Hematopoietic multipotent progenitor cell treated with erythropoietin and hydrocortisone succinate and interleukin-3 and kit ligand, for 6 days (in vitro differentiated cells): ENCODE measurements at places on chromosomes 2 and 18.

- DNase-seq = no peak
Measured at GRCh38 chr2:106028192-106028591, 165.9 kb downstream of the UXS1 start.

- DNase-seq = peak; percentile 75
Measured at GRCh38 chr2:69625078-69625795, 18.3 kb downstream of the AAK1 start.

DNA sequence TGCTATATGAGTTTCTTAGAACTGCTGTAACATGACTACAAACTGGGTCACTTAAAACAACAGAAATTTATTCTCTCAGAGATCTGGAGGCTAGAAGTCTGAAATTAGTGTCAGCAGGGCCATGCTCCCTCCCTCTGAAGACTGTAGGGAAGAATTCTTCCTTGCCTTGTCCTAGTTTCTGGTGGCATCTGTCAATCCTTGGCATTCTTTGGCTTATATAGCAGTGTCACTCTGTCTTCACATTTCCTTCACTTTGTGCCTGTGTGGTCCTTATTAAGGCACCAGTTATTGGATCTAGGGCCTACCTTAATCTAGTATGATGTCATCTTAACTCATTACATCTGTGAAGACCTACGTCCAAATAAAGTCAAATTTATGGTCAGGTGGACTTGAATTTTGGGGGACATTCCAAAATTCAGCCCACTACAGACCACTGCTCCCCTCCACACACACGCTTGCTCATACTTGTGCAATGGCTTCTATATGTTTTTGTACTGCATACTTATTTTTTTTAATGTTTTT lies 7.6 kb downstream of the ZC3H15 start:
- DNase-seq = no peak

GRCh38 chr2:196499686-196500085 lies 139.8 kb upstream of the CCDC150 start:
- DNase-seq = no peak

DNA sequence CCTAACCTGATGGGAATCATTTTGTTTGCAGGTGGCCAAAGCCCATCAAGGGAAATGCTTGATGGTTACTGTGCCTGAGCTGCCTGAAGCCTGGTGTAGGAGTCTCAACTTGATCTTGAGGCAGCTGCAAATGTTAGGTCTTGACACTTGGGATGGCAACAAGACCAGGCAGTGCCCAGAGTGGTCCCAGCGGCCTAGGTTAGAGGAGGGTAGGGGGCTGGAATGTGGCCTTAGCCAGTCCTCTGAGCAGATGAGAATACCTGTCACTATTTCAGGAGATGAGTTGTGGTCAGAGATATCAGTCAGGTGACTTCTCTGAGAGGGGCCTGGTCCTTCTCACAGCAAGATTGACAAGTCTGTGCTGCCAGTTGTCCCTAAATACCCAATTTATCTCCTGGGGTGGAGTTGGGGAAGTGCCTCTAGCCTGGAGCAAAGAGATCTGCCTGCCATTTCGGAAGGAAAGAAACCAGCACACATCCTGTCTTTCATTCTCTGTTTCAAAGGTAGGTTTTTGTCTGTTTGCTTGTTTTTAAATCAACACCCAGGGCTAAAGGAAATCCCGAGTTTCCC lies 13.4 kb downstream of the SPTBN1 start:
- DNase-seq = no peak

GRCh38 chr2:102126660-102127059 lies 15.9 kb upstream of the IL1R1 start:
- no peak for DNase-seq

GRCh38 chr2:200039724-200040650 lies 84.6 kb downstream of the MAIP1 start:
- DNase-seq = no peak

DNA sequence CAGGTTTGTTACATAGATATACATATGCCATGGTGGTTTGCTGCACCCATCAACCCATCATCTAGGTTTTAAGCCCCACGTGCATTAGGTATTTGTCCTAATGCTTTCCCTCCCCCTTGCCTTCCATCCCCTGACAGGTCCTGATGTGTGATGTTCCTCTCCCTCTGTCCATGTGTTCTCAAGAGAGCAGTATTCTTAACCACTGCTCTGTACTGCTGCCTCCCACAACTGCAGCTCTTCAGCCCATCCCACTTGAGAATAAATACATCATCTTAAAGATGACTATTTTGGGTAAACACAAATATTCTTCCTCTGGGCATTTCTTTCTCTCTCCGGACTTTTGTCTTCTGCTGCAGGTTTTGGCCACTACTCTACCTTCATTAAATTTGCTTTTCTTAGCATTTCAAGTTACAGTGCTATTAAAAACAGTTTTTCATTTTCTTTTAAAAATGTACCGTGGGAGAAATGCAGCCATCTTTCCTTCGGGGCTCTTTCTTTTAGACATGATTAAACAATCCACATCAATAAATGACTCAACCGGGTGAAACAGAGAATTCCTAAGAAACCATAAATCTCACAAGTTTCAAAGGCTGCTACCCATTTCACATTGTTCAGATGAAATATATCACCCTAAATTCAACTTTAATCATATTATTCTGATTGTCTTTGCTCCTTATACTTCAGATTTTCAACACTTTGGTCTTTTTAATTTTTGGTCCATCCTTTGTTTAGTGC lies 323.4 kb downstream of the GALNT13 start:
- no peak for DNase-seq

DNA sequence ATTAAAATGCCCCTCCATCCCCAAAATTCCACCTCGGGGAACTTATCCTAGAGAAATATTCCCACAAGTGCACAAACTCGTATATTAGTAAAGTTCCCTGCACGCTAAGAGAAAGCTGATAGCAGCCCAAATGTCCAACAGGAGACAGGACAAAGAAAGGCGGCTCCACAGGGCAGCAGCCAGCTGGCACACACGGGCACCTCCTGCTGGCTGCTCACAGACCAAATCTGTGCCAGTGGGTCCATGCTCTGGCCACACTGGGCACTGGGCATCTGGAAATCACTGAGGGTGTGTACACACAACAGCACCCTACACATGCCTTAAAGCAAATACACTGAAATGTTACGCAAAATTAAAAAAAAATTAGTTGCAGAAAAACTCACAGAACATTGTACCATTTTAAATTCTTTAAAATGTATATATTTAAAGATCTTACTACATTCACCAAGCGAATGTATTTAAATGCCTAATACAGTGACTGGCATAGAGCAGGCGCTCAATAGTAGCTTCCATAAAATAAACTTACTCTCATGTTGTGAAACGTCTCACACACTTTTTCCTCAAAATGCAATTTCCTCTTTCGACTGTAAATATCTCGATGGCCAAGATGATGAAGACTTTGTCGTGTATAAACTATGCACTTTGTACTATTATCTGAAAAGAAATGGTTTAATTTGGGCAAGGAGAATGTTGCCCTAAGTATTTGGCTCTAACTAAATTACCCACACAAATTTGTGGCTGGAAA lies 19.4 kb downstream of the ZNF516 start:
- DNase-seq = peak; percentile 43

- no peak for DNase-seq
Measured at GRCh38 chr2:12479065-12479601, 237.6 kb upstream of the TRIB2 start.

GRCh38 chr18:2306606-2307005 lies 264.7 kb downstream of the METTL4 start:
- DNase-seq = no peak

DNA sequence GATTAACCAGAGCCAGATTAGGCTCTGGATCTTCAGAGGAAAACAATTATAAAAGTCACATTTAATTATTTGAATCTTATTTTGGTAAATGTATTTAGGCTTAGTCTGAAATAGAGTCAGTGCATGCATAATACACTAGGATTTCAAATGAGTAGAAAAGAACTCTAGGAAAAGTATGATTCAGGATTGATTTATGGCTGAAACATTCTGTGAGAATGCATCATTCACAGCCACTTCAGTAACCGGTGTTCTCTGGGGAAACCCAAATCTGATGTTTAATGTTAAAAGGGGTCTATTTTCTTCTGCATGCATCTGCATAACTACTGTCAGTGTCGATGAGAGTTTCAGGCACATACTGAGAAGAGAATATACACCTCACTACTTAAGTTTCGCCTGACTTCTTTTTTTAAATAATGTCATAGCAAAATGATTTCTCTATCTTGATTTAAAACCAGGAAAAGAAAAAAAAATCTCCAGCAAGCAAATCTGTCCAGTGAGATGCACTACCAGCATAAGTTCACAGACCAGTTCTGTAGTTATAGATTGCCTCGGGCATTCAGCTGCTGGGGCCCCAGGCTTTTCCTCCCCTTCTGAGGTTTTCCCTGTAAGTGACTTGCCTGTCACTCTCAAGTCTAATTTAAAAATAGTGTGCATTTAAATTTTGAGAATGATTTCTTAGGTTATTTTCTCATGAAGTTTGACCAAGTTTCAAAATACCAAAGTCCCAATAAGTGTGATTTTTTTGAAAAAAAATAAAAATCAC lies 501.5 kb downstream of the NR4A2 start:
- DNase-seq = no peak

GRCh38 chr2:18455236-18455862 lies 105.1 kb downstream of the RDH14 start:
- no peak for DNase-seq

GRCh38 chr2:181662287-181662686 lies 5.4 kb upstream of the CERKL start:
- DNase-seq = no peak

DNA sequence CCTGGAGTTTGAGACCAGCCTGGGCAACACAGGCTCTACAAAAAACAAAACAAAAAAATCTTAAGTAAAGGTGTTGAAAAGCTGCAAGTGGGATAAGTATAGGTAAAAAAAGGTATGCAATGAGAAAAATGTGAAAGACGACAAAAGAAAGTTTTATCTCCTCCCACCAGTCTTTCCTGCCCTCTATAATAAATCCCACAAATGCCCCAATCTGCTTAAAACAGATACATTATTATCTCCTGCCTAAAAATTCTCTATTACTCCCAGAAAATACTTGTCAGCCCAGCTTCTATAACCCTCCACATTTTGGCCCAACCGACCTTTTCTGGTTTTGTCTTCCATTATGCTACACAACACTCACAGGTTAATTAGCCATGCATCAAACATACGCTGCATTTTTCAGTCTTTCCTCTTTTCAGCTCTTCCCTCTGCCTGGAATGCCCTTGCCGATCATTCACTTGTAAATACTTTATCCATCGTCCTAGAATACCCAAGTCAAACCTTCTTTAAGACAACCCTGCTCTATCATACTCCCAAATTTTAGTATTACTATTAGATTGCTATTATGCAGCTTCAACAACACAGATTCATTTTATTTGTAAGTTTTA lies 10.8 kb downstream of the ASXL2 start:
- DNase-seq = peak; percentile 71

DNA sequence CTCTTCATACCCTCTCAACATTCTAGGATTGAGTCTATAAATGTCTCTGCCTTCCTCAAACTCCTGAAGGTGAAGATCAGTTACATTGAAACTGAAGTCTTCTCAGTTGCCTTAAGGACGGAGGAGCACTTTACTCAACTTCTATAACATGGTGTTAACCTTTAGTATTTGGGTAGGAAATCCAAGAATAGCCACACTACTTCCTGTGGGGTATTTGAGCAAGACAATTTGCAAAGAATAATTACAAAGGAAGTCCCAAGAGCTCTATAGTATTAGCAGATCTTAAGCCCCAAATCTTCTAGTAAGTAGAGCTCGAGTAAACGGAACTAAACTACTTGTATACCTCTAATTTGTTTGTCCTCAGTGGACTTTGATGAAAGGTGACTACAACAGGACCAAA lies 80.9 kb downstream of the SP100 start:
- no peak for DNase-seq

DNA sequence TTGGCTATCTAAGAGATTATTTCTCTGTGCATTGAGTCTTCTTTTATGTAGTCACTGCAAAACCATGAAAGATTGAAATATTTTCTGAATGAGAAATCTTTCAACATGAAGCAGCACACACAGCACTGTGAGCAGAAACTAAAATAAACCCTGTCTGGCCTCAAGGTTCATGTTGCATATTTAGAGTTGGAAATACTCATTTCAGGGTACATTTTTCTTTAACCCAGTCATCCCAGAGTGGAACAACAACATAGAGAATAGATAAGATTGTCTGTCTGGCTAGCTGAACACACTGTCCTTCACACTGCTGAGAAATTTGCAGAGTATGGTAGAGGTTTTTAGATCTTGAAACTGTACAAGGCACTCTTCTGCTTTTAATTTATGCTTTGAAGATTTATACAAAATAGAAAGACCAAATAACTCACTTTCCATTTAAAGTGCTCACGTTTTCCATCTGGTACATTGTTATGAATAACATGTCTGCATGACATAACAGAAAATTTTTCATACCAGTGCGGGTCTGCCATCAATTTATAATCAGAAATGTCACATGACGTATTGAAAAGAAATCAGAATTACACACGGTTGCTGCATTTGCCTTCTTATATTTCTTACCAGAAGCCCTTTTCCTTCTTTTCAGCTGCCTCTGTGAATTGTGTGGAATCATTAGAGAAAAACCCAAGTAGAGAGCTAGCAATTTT lies 25.0 kb upstream of the FN1 start:
- no peak for DNase-seq

- DNase-seq = no peak
Measured at GRCh38 chr2:160701822-160702221, 208.2 kb upstream of the RBMS1 start.

DNA sequence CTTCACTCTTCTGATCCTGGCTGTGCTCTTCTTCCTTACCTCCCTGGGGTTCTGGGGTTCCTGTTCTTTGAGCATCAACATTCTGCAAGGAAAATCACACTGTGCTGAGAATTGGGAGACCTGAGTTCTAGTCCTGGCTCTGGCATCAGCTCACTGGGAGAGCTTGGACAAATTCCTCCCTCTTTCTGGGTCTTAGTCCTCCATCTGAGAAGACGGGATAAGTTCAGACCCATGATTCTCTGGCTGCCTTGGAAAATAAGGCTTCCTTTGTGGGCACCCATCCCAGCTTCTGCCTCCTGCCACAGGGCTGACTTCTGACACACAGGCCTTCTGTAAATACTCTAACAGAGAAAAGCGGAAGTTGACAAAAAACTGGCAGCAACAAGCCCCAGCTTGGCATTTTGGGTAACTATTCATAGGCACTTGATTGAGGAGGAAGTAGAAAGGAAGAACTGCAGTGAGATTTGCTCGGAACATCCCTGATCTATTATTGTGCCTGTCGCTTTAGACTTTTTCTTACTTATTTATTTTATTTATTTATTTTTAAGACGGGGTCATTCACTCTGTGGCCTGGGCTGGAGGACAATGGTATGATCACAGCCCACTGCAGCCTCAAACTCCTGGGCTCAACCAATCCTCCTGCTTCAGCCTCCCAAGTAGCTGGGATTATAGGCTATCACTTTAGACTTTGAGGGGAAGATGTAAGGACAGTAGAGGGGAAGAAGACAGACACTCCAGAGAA lies 7.9 kb downstream of the PCBP1 start:
- DNase-seq = peak; percentile 92

GRCh38 chr2:182639971-182640370 lies 76.1 kb upstream of the DNAJC10 start:
- no peak for DNase-seq

- DNase-seq = peak; percentile 62
Measured at GRCh38 chr18:59268721-59269562, 4.3 kb downstream of the RAX start.

GRCh38 chr2:7744827-7745226 lies 827.6 kb downstream of the RNF144A start:
- DNase-seq = no peak
